ENCODE measurements at places on chromosomes 16 and 17. TPM values are rescaled to one million over a fixed set of nuclear protein-coding genes. Genes with fewer than 3 reads are reported as not detected.

Gene IL34
- polyA plus RNA-seq, result 0.89 TPM

DNA sequence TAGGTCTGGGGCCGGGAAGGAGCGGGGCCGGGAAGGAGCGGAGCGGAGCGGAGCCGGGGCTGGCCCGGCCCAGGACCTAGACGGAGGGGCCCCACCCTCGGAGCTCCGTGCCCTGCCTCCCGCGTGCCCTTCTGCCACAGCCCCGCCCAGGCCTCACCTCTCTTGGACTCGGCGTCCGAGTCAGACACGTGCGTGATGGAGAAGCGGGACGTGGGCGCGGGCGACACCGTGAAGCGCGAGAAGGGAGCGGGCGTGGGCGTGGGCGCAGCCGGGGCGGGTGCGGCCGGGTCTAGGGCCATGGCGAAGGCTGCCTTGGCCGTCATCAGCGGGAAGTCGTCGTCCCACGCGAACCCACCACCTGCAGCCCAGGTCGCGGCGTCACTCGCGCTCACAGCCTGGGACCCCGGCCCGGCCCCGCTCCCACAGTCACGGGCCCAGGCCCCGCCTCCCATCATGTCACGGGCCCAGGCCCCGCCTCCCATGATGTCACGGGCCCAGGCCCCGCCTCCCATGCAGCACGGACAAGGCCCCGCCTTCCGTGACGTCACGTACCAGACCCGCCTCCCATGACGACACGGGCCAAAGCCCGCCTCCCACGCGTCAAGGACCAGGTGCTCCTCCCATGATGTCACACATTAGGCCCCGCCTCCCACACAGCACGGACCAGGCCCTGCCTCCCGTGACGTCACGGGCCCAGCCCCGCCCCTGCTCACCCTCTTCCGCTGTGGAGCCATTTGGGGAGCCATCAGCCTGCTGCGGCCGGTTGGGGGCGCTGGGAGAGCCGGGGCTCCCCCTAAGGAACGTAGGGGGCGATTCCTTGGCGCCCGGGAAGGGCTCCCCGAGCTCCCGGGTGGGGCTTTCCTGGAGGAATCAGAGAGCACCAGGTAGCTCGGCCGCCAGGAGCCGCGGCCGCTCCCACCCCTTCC lies 45.8 kb upstream of the PVALEF start:
- peak; percentile 81 for DNase-seq

DNA sequence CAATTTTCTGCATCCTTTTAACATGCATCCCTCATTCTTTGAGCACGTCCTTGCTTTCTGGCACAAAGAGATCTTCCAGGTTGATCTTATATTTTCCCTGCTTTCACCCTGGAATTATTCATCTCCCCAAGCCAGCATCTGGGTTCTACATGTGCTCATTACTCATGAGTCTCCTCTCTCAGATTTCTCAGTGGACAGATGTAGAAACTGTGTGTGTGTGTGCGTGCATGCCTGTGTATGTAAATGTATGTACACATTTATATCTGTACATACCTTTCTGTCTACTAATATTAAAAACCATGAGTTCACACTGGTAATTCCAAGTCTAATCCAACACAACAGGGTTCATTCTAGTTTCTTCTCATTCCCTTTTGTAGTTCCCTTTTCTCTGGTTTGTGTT lies 41.9 kb upstream of the NSRP1 start:
- no peak for DNase-seq

Gene ADAMTS18
- not detected for polyA plus RNA-seq

DNA sequence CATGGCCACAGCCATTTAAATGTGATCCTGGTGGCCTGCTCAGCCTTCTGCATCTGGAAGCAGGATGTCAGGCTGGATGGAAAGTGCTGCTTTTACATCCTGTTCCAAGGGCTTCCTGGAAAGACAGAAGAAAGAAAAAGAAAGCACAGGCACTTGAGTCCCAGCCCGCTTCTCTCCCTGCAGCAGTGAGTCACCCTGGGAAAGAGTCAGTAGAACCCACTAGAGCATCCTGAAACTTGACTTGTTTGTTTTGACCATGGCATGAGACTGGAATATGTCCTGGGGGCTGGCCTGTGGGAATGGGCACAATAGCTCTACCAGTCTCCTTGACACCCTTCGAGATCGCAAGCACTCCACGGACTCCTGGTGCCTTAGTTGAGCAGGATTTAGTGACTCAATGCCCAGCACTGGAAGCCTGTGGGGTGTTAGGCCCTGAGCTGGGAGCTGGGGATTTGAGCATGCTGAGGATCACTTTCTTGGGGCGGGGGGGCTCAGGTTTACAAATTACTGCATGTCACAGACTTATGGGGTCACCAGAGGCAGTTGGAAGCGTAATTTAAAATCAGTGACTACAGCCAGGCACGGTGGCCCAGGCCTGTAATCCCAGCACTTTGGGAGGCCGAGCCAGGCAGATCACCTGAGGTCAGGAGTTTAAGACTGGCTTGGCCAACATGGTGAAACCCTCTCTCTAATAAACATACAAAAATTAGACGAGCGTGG lies 22.1 kb upstream of the GNA13 start:
- DNase-seq, result no peak

Gene CRHR1
- not detected for polyA plus RNA-seq

Gene NPIPA2
- polyA plus RNA-seq, result 3.5 TPM

DNA sequence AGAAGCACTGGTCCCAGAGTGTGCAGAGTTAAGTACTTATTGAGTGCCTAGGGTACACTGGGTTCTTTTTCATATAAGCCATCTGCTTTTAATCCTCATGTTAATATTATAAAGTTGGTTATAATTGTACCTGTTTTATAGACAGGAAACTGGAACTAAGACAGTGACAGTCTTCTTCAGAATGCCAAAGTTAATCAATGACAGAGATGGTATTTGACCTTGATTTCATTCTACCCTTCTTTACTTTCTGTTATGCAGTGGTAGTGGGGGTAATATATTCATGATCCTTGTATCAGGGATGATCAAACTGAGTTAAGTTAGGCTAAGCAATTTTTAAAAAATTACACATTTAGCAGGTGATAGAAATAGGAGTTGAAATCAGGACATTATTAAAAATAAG lies 108.6 kb upstream of the GOT2 start:
- no peak for DNase-seq

GRCh38 chr17:30821871-30822723 lies 2.4 kb downstream of the CRLF3 start:
- DNase-seq, result no peak

GRCh38 chr16:12583237-12583897 lies 220.3 kb downstream of the CPPED1 start:
- DNase-seq, result no peak

Gene SRL
- 276 TPM for polyA plus RNA-seq

GRCh38 chr16:21638573-21638975 lies 13.8 kb downstream of the IGSF6 start:
- DNase-seq, result no peak

- no peak for DNase-seq
Measured at GRCh38 chr17:37310940-37311339, 64.8 kb upstream of the C17orf78 start.

Gene MYL4
- polyA plus RNA-seq, result 1.3 TPM

DNA sequence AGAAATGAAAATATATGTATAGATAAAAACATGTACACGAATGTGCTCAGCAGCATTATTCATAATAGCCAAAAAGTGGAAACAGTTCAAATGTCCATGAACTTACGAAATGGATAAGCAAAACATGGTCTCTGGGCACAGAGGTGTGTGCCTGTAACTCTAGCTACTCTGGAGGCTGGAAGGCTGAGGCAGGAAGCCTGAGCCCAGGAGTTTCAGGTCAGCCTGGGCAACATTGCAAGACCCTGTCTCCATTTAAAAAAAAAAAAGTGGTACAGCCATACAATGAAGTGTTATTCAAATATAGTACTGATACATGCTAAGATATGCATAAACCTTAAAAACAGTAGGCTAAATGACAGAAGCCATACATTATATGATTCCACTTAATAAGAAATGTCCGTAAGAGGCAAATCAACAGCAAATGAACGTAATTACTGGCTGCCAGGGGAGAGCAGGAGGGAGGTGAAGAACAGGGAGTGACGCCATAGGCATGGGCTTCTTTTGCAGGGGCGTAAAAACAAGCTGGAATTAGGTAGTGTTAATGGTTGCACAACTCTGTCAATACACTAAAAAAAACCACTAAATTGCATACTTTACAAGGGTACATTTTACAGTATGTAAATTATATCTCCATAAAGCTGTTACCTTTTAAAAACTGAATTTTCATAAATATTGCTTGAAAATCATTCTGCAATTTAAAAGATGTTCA lies 87.2 kb upstream of the PLEKHM1 start:
- DNase-seq, result no peak

Gene NEUROD2
- polyA plus RNA-seq, result 0.01 TPM

GRCh38 chr17:19237389-19238166 lies 412 bp downstream of the EPN2 start:
- peak; percentile 70 for DNase-seq

DNA sequence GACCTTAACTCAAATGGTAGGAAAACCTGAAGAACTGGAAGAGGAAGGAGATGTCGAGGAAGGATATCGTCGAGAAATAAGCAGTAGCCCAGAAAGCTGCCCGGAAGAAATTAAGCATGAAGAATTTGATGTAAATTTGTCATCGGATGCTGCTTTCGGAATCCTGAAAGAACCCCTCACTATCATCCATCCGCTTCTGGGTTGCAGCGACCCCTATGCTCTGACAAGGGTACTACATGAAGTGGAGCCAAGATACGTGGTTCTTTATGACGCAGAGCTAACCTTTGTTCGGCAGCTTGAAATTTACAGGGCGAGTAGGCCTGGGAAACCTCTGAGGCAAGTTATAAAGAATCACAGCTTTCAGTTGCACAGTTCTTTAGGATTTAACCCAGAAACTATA lies 15.5 kb downstream of the ERCC4 start:
- no peak for DNase-seq

DNA sequence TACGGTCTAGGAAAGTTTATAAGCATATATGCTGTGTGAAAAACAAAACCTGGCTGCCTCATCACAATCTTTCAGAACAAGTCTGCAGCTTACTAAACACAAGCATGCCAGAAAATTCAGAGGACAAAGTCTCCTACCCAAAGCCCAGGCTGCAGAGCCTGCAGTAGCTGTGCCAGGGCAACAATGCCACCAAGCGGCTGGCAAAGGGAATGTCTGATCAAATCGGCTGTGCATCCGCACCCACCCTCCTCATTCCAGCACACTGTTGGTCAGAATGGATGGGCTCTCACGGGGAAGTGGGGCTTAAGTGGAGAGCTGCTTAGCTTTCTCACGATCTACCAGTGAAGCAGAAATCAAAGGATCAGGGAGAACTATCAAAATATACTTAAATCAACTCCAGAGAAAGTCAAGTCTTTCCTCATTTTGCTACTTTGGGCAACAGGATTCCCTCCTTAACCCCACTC lies 73.5 kb downstream of the CYTH1 start:
- DNase-seq, result peak; percentile 60

GRCh38 chr17:11950771-11951519 lies 46.3 kb downstream of the ZNF18 start:
- no peak for DNase-seq

- no peak for DNase-seq
Measured at GRCh38 chr17:164303-165235, 16.9 kb downstream of the DOC2B start.

DNA sequence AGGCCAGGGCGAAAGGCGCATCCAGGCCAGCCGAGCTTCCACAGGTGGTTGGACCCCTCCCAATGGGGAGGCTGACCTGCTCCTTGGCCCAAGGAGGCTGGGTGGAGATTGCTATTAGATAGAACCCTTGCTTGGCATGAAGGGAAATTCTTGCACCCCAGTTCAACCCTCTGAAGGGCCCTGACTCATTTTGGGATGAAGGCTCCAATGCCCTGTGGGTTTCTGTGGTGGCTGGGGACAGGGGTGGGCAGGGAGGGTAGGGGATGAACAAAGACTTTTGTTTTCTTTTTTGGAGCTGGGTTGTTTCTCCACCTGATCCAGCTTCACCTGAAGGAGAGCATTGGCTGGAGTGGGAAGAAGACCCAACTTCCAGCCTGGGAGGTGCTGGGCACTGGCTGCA lies 16.7 kb upstream of the TBX21 start:
- no peak for DNase-seq

DNA sequence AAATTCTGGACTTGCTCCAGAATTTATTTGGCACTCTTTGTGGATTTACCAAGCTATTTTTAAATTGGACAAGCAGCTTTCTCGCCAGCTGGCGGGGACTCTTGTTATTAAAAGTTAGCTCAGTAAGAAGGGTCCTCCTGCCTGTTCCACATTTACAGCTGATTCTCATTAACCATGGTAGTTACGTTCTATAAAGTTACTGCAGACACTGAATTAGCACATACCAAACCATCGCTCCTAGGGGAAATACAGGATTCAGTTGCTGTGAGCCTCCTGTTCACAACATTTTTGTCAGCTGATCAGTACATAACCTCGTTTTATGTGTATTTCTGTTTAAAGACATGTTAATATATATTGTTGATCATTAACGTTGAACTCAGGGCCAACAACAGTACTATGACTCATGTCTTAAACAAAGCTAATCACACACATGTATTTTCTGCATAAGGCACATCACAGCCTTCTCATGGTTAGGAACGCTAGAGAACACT lies 4.2 kb downstream of the LDAF1 start:
- peak; percentile 77 for DNase-seq

GRCh38 chr17:79850571-79851460 lies 11.6 kb upstream of the CBX4 start:
- DNase-seq, result no peak

GRCh38 chr16:71369494-71369893 lies 11.0 kb downstream of the CALB2 start:
- no peak for DNase-seq

DNA sequence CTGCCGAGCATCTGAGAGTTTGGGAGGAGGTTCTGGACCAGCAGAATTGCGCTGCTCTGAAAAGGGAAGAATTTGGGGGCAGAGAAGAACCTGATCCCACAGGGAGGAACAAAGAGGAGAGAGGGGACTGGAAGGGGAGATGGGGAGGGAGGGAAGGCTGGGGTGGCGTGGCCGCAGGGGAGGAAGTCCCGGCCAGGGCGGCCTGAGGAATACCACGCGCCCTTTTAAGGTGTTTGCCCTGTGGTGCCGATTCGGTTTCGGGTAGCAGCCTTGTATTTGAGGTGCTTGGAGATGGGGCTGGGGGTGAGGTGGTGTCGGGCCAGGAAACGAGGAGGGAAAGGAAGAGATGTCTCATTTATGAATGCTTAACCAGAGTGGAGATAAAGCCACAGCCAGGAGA lies 51.3 kb downstream of the AKAP1 start:
- no peak for DNase-seq
